ENCODE measurements at places on chromosomes 7 and 10. TPM values are rescaled to one million over a fixed set of nuclear protein-coding genes. Genes with fewer than 3 reads are reported as not detected.

Gene CC2D2B
- 0.48 TPM for total RNA-seq

DNA sequence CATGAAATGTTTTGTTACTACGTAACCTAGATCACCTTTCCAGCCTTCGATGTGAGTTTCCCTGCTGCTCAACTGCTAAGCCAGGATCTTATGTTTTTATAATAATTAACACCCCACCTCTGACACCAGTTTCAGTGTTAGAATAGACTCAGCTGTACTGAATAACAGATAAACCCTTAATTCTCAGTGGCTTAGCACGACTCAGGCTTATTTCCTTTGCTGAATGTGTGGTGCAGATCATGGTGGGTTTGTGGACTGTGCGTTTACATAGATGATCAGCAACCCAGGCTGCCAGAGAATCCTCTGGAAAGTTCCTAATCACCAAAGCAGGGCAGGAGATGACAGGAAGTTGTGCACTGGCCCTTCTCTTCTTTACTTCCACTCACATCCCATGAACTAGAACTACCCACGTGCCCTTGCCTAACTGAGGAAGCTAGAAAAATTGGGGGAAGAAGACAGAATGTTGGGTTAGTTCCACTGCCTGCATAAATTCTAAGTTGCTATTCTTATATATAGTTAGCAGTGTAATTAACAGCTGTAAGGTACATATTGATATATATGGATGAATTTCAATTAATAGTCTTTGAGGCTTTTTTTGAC is 111.8 kb downstream of the MAPK8 start:
- H3K27ac ChIP-seq: no peak overlapping the region
- H3K27me3 ChIP-seq: no peaks in the 10 kb centered on the region
- no peaks in the 10 kb centered on the region for H3K4me1 ChIP-seq
- H3K4me3 ChIP-seq: no peak overlapping the region
- no peak for DNase-seq

DNA sequence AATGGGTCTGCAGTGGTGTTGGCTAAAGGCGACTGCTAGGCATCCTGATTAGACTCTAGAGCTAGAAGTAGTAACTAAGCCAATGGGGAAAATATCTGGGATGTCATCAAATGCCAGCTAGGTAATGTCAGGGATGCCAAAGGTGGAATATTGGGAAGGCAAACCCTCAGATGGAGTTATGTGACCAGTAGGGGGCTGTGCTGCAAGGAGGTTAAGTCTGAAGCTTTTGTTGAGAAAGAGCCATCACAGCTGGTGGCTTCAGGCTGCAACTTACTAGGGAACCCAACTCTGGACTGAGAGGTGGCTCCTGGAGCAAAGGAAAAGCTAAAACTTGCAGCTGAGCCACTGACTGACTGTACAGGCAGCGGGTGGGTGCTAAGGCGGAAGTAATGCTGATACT is 576.9 kb upstream of the GHITM start:
- H3K4me3 ChIP-seq: no peak overlapping the region
- H3K4me1 ChIP-seq: no peaks in the 10 kb centered on the region
- DNase-seq: no peak
- no peaks in the 10 kb centered on the region for H3K36me3 ChIP-seq
- no peak overlapping the region for H3K27ac ChIP-seq

Gene C10orf90
- not detected for total RNA-seq

Gene CRPPA
- total RNA-seq: 0.89 TPM

Data from activated naive CD8-positive, alpha-beta T cell treated with anti-CD3 and anti-CD28 coated beads, Interleukin-2, amount 10 ng/mL, durations not matched to agents 7 days and 5 days (primary cell).